ENCODE measurements at places on chromosomes 16 and 17.

DNA sequence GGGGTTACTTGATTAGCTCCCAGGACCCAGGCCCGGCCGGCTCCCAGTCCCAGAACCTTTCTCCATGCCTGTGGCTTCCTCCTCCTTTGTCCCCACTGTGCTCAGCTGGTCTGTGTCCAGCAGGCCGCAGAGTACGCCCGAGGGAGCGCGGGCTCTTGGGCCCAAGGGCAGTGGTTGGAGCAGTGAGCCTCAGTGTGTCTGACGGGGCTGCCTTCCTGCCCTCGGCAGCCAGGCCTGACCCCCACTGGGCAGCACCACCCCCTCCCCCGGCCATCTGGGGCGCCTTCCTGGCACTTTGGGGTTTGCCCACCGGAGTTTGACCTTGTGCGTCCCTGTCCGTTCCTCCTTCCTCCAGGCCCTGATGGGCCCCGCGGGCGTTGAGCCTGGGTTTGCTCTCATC, 62.4 kb upstream of the PVALEF start:
- DNase-seq, result no peak

DNA sequence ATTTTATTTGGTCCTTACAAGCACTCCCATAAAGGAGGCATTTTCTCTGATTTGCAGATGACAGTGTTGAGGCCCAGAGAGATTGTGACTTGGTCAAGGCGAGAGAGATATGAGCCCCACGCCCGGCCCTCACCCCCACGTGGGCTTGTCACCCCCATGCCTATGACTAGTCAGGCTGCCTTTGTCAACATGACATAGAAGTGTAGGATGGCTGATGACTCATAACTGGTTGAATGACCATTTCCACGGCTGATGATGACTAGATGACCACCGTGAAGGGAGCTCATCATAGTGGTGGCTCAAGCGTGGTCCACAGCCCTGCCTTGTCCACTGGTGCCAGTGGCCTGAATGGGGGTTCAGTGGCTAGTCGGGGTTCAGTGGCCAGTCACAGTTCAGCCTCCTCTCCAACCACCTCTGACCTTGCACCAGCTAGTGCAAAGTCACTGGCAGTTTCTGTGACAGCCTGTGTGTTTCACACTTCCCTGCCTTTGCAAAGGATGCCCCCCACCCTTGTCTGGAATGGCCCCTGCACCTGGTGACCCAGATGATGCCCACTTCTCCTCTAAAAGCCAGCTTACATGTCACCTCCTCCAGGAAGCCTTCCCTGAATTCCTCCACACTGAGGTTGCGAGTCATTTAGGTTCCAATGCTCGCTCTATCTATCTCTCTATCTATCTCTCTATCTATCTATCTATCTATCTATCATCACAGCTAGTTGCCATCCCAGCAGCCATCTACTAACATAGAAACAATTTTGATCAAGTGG, 3.8 kb upstream of the WSCD1 start:
- no peak for DNase-seq

- DNase-seq, result no peak
Observed at GRCh38 chr17:4972752-4973151, 5.1 kb upstream of the SPAG7 start.

DNA sequence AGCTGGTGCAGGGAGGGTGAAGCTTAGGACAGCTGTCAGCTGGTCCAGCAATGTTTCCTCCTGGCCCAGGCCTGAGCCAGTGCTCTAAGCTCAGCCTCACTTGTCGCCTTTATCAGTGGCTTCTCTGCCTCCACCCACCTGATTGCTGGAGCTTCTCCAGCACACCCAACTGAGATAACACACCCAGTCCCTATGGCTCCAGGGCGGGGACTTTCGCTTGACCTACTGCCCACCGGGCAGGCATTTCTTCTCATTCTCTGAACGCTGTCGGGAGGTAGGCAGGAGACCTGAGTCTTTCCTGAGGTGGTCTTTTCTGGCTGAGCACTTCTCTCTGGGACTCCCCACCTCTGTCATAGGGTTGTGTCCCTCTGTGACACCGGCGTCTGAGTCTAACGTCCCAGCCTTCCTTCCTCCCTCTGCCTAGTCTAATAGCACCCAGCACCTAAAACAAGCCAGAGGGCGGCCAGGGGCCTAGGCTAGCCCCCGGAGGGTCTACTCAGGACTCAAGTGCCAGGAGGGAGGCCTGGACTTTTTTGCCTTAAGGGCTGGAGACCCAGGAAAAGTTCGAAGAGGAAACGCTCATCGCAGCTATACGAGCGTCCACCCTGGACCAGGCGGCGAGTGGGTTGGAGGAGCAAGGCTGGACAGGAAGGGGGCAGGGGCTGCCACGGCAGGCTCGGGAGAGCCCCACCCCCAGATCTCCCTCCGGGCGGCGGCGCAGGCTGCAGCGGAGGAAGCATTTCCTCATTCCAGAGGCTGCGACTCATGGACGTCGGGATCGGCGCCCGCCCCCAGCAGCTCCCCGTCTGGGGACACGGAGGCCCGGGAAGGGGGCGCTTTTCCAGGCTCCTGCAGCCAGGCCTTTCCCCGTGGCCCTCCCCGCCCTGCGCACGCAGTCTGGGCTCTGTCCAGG, 756 bp downstream of the TAX1BP3 start:
- DNase-seq, result peak; percentile 78

GRCh38 chr17:32141258-32141657, 1.0 kb upstream of the RHOT1 start:
- no peak for DNase-seq

DNA sequence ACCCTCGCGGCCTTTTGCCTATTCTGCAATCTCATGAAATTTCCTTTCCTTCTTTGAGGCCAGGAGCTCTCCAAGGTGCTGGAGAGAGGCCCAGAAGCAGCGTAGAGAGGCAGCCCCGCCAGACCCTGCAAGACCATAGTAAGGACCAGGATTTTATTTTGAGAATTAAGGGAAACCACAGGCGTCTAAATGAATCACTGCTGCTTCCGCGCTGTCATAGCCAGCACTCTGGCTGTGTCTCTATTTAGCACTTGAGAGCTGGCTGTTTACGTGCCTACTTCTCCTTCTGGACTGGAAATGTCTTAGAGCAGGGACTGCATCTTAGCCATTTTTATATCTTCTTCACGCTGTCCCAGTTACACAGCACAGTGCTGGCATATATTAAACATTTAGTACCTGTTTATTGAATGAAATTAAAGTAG, 37.6 kb upstream of the PIRT start:
- no peak for DNase-seq

- DNase-seq, result no peak
Observed at GRCh38 chr16:89173174-89173921, 1.8 kb downstream of the CDH15 start.

DNA sequence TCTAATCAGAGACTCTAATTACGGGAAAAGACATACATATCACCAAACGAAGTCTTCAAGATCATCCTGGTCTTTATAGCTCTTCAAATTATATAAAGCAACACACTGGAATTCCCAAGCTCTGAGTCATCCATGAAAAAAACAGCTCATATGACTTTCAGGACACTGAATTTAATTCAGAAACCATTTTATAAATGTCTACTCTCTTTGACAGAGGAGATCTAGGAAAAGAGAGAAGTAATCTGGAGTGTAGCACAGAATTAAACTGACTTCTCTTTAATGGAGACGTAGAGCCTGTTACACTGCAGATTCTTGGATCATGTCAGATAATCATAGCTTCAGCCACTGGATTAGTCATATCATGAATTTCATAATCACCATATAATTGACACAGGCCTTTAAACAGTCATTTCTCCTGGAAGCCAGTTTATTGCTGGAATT, 86.8 kb upstream of the WSB1 start:
- peak; percentile 25 for DNase-seq

Data from SW 1271 (cell line).